Activated CD8-positive, alpha-beta memory T cell treated with anti-CD3 and anti-CD28 coated beads for 1 hour (primary cell): ENCODE measurements at places on chromosomes 11 and 22.

GRCh38 chr11:75576017-75576416 is 14.0 kb downstream of the SERPINH1 start:
- DNase-seq, result no peak

DNA sequence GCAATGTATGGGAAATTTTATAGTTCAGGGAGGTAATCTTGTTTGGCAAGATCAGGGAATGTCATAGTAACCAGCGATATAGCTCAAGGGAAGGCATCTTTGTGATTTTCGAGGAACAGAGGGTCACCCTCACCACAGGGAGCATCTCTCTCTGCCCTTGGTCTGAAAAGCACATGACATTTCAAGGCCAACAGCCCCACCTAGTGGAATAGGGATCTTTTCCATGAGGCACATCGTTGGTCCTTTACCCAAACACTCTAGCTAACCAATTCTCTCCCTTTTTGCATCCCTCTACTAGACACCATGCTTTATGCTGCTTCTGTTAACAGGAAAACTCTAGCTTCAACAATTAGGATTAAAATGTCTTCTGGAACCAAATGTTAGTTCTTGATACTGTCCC is 179.0 kb downstream of the GRM5 start:
- DNase-seq, result no peak

- DNase-seq, result no peak
Measured at GRCh38 chr11:13897646-13898276, 64.8 kb upstream of the SPON1 start.

DNA sequence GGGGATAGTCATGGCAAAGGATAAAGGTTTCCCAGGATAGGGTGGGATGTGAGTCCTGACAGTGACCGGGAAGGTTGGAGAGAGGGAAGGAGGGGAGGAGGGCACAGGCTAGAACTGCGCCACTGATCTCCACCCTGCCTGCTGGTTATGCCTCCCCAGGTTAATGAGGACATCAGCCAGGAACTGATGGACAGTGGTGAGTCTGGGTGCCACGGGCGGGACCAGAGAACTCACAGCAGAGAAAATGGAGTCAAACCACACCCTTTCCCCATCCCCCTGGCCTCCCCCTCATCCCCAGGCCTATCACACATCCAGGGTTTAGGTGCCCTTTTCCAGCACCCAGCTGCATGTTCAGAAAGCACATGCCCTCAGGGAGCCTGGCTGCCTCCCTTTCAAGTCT is 10.2 kb downstream of the ANKK1 start:
- DNase-seq, result no peak

DNA sequence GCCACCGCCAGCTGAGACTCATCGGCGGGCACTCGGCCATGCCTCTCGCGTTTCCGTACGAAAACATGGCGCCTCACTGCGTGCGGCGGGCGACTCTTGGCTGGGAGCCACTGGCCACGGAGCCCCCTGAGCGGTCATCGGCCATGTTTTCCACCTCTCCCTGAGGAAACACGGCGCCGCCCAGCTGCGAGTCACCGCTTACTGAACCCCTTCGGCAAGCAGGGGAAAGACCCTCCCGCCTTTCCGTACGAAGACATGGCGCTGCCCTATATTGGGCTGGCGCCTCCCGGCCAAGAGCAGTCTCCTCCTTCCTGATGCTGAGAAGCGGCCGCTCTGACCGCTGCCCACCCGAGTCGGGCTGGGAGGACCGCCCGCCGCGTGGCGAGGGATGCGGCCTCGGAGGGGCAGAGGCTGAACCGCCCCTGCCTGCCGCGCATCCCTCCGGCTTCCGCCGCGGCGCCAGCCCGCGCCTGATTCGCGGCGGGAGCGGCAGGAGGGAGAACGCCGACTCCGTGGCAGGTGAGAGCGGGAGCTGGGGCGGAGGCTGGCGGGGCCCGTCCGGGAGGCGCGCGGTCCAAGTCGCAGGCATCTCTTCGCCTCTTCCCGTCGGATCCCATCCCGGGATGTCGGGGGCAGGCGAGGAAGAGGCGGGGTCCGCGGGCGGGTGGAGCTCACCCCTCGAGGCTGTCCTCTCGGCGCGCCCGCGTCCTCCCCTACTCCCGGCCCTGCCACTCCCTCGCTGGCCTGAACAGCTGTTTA is at the start of gene TCP11L1:
Gene TCP11L1, plus strand, starts transcription at position 299 of the 759 bp plus-strand sequence. CDS start 4,202 bp downstream, outside the sequence.
- DNase-seq, result peak; percentile 53

DNA sequence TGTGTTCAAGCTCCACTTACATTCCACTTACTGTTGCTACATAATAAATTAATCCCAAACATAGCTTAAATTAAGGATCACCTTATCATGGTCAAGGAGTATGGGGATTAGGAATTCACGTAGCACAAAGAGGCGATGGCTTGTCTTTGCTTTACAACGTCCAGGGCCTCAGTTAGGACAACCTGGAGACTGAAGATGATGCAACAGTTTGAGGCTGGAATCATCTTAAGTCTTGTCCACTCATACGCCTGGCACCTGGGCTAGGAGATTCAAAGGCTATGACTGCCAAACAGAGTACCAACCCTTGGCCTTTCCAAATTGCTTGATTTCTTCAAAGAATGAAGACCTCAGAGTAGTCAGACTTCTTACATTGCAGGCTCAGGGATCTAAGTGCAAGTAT is 149.1 kb downstream of the SBF2 start:
- DNase-seq, result no peak

DNA sequence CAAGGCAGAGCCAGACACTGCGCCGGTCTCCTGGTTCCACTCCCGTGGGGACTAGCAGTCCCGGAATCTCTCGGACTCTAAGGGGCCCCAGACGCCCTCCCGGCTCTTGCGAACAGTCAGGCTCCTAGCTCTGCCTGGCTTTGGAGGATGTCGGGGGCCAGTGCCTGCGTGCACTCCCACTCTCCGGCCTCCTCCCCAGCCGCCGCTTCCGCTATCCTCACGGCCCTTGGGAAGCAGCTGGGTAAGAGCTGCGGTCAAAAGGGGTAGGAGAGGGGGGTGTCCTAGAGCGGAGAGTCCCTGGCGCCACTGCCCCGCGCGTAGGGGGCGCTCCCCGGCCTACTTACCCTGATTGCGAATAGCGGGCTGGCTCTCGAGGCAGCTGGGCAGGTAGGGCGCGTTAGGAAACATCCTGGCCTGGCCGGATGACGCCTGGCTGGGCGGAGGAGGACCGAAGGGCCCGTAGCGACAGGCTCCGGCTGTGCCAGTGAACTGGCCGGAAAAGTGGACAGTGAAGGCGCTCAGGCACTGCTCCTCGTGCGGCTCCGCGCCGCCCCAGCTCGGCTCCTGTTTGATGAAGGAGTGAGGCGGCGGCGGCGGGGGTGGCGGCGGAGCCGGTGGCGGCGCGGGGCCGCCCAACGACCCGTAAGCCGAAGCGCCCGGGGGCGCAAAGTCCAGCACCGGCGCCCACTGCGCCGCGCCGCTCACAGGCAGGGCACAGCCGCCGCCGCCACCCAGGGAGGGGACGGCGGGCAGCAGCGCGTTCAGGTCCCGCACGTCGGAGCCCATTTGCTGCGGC is 785 bp downstream of the WT1 start:
- no peak for DNase-seq

DNA sequence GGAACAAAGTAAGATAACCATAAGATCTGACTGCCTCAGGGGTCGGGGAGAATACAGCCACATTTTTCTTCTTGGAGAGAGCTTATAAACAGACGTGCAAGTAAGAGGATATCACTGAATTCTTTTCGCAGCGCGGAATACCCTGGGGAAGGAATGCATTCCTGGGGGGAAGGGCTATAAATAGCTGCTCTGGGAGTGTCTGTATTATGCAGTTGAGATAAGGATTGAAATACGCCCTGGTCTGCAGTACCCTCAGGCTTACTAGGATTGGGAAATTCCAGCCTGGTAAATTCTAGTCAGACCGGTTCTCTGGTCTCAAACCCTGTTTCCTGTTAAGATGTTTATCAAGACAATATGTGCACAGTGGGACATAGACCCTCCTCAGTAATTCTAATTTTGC is 1491.7 kb upstream of the RAG2 start:
- no peak for DNase-seq

- DNase-seq, result no peak
Measured at GRCh38 chr11:109165035-109165434, 257.0 kb upstream of the C11orf87 start.

DNA sequence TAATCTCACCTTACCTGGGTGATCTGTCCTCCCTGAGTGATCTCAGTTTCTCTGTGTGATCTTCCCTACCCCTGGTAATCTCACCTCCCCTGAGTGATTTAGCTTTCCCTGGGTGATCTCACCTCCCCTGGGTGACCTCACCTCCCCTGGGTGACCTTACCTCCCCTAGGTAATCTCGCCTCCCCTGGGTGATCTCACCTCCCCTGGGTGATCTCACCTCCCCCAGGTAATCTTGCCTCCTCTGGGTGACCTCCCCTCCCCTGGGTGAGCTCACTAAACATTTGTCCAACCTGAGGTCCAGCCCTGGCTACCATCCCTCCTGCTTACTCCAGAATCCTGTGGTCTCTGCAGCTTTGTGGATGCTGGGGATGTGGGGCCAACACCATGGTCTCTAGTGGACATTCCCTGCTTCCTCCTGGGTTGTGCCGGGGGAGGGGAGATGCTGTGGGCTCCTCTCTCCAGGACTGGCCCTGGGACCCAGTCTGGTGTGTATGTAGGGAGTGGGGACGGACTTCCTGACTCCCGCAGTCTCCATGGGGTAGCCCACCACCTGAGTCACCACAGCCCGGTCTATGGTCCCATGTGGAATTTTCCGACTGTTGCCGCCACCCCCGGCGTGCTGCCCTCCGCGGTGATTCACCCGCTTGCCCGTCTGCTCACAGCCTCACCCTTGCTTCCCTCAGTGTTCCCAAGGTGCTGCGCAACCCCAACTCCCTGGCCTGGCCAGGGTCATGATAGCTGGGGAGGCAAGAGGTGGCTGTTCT is 9.9 kb downstream of the LSP1 start:
- no peak for DNase-seq

DNA sequence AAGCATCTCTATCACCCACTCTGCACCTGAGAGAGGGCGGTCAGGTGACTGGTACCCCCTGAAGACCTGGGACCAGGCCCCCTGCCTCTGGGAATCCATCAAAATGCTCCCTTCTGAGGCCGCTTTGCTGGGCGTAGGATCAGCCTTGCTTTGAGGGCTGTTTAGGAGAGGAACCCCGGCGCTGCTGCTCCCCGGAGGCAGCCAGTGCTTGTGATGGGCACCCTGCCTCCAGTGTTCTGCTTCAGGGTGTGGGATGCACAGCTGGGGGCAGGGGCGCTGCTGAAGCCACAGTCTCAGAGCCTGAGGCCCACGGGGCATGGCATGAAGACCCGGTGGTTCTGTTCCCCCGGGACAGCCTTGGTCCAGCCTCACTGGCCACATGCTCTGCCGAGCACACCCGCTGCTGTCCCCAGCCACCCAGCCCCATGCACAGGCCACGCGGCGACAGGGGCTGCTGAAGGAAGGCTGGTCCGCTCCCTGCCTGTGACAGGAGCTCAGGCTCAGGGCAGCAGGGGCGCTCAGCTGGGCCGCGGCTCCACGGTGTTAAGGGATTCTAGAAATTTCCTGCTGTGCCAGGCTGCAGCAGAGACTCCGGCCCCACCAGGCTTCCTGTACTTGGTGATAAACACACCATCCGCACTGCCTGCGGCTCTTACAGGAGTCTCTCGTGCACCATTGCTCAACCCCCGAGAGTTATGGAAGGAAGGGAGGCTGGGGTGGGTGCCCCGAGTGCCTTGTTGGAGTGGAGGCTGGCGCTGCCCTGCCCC is 91.0 kb downstream of the KCNQ1 start:
- DNase-seq, result no peak

DNA sequence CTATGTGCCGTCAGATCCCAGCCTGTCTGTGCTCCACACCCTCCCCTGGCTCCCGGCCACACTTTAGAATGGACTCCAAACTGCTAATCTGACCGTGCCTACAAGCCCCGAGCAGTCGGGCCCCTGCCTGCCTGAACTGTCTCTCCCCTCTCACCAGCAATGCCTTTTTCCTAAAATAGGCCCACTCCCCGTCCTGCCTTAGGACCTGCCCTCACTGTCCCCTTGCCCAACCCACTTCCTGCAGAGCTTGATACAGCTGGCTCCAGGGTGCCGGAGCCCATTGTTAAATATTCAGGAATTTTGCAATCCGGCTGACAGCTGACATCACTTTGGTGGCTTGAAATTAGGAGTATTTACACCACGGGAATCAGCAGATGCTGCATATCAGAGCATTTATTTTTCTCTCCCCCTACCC is 21.4 kb downstream of the MN1 start:
- no peak for DNase-seq

DNA sequence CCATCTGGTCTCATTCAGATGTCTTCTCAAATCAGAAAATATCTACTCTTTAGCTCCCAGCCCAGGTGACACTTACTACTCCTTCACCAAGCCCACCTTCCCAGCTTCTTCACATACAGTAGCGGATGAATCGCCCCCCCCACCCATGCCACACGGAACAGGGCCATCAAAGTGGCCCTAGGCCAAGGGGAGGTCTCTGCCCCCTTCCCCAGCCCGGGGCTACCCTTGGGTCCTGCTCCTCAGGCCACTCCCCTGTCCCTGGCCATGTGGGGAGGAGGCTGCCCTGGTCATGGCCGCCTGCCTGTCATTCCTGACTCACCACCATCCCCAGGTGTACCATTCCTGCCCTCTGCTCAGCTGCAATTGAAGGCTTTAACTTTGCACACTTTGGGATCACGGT is 142.8 kb downstream of the NECTIN1 start:
- DNase-seq, result no peak

GRCh38 chr11:126899961-126900748 is 100.4 kb downstream of the KIRREL3 start:
- DNase-seq, result no peak

- DNase-seq, result no peak
Measured at GRCh38 chr11:93514712-93515111, 28.5 kb downstream of the SMCO4 start.

DNA sequence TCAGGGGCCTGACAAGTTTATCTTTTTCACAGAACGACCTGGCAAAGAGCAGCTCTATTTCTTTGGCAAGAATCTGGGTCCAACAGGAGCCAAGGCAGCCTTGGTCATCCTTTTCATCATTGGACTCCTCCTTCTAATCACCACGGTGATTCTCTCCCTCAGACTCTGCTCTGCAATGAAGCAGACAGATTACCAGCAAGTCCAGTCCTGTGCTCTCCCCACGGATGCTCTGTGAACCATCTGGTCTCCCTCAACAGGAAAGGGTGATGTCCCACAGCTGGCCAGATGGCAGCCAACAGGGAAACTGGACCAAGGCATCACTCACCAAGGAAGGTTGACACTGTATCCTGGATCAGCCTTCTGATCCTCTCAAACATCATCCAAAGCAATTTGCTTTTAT is 17.0 kb upstream of the PANX1 start:
- DNase-seq, result no peak

GRCh38 chr11:1100417-1101245 is 26.0 kb downstream of the MUC2 start:
- no peak for DNase-seq
